GM18507 (cell line): ENCODE measurements at places on chromosomes 1 and 21.

DNA sequence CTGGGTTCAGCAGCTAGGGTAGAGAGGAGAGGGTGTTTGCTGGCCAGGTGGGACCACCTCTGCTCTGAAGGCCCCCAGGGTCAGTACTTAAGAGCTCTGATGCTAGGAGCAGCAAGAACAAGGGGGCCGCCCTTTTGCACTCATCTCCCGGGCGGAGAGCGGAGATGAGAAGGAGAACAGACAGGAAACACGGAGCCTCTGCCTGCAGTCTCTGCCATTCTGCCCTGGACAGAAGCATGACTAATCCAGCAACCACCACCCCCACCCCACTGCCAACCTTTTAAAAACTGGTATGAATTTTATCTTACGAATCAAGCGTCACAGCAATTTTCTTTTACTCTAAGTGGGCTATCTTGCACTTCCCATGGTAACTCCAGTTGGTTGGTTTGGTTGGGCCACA, 34.5 kb downstream of the PARP1 start:
- no peak for DNase-seq

- DNase-seq, result no peak
Observed at GRCh38 chr1:232534552-232535517, 95.1 kb downstream of the SIPA1L2 start.

GRCh38 chr1:52288286-52288685, 77.7 kb downstream of the CC2D1B start:
- DNase-seq, result no peak

DNA sequence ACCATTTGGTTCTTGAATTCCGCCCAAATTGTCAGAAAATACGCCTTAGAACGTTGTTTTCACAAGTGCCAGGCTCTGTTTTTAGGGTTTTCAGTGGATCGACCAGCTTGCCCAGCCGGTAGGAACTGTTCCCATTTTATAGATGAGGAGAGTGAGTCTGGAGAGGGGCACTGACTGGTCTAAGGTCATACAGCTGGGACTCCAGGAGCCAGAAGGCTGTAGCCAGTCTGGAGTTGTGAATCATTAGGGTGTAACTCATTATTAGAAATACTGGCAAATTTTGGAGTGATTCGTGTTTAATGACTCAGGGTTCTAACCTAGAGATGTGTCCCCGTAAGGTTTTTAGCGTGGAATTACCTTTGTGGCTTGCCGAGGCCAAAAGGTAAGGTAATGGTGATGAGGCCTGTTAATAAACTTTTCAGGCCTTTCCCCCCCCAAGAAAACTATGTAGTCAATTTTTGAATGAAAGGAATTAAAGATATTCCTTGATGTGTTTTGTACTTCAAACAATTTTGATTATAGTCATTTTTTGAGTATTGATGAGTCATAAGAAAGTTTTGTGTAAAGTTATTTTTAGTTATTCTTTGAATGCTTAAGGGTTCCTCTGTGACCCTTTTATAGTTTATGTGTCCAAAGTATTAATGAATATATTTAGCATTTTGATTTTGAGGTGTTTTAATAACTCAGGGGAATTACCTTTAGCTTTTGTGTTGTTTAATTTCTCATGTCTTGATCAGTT, 2.1 kb downstream of the DYRK1A start:
- no peak for DNase-seq

DNA sequence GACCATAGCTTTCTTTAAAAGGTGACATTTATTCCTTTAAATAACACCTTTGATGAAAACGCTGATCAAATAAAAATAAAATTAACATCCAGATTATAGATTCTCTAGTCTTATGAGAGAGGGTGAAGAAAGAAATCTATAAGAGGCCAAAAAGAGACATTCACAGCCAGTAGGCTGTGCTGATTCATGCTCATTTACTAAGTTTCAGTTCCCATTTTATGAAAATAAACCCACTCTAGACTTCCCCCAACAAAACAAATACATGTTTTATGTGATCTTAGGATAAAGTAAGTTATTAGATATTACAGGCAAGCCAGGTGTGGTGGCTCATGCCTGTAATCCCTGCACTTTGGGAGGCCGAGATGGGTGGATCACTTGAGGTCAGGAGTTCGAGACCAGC, 21.1 kb downstream of the ESRRG start:
- no peak for DNase-seq

GRCh38 chr1:6384135-6384534, 9.4 kb downstream of the ACOT7 start:
- DNase-seq, result no peak

GRCh38 chr1:3477241-3477995, 23.0 kb downstream of the ARHGEF16 start:
- no peak for DNase-seq

DNA sequence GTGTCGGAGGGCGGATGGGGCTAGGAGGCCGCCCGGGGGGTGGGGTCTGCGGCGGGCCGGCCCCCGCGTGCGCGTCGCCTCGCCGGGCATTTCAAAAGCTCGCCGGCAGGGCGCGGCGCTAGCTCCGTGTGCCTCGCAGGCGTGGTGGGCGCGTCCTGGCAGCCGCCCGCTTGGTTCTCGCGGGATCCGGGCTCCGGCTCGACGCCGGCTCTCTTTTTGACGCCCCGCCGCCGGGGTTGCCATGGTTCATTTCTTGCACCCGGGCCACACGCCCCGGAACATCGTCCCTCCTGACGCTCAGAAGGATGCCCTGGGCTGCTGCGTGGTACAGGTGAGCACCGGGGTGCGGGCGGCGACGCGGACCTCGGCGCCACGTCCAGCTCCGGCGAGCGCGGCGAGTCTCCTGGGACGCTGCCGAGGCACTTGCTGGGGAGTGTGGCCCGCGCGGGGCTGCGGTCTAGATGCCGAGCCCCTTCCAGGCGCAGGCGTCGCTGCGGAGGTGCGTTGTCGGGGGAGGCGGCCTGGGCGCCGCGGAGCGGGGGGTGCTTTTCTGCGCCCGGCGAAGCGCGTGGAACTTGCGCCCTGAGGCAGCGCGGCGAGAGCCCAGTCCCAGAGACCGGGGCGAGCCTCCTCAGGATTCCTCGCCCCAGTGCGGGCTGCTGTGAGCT, at the start of gene ZYG11A:
Gene ZYG11A (plus strand): TSS at position 118 of the 668 bp plus-strand sequence. CDS start 124 bp downstream, at position 242.
- DNase-seq, result peak; percentile 71

- no peak for DNase-seq
Observed at GRCh38 chr1:64292399-64292798, 89.0 kb downstream of the UBE2U start.

- no peak for DNase-seq
Observed at GRCh38 chr1:62989497-62989896, 205.6 kb downstream of the ATG4C start.

DNA sequence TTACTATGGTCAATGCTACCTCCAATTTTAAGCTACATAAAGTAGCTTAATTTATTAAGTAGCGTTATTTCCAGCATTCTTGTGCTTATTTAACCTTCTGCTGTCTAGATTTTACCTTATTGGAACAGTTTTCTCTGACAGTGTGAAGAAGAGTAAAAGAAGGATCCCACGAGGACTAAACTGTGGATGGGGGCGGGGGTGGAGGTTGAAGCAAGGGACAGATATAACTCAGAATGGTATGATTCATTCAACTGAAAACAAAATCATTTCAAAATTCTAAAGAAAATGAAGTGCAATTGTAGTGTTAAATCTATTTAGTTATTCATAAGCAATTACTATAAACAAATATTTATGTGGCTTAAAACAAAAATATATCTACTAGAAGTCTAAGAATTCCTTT, 11.5 kb upstream of the VAV3 start:
- no peak for DNase-seq

- no peak for DNase-seq
Observed at GRCh38 chr1:236865818-236866155, 70.7 kb downstream of the MTR start.

DNA sequence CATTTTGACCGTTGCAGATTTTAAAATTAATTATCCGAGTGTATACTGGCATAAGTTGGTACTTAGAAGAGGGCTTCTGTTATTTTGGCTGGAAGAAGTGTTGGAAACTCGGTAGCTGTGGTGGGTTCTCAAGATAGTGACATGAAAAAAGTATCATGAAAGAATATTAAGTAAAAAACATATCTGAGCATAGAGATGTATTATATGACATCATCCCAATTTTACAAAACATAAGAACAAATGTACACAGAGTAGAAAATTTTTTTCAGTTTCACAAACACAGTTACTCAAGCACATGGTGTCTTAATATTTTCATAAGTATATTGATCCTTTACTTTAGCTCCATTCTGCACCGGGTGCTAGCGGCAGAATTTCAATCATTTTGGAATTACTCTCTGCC, 684 bp downstream of the IFI16 start:
- DNase-seq, result no peak

GRCh38 chr1:237383791-237384190, 341.8 kb downstream of the RYR2 start:
- DNase-seq, result no peak

- DNase-seq, result no peak
Observed at GRCh38 chr1:65027666-65028358, 61.5 kb upstream of the JAK1 start.
